A172 (cell line): ENCODE measurements at places on chromosomes 5 and 9. TPM values are rescaled to one million over a fixed set of nuclear protein-coding genes. Genes with fewer than 3 reads are reported as not detected.

Gene SPATA31E1
- not detected in 2 replicates for total RNA-seq

Gene ECM2
- total RNA-seq, result 0.26 TPM in 1 of 2 replicates, not detected in the other

Gene LIFR
- 66.1 and 71.8 TPM in 2 replicates for total RNA-seq

Gene SELENOP
- 5.3 and 10.7 TPM in 2 replicates for total RNA-seq
